ENCODE measurements at places on chromosomes 5 and 9.

- DNase-seq, result no peak
Observed at GRCh38 chr5:180806351-180807011, 3.9 kb upstream of the MGAT1 start.

- no peak for DNase-seq
Observed at GRCh38 chr9:115671963-115672305, 481.7 kb upstream of the PAPPA start.

DNA sequence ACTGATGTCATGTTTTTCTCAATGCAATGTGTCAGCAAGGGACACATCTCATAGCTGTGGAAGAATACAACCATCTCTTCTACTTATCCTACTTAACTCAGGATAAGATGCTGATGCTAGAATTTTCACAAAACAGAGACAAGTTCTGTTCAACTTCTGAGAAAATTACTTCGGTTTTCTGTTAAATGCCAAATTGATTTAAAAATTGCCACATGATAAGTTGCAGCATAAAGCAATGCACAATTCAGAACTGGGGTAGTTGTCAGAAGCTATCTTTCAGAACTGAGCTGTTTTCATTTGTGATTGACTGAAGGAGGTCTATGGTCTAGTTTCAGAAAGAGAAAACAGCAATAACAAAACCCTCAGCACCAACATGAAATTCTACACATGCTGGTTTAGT is 954.8 kb upstream of the C9orf72 start:
- DNase-seq, result no peak

- no peak for DNase-seq
Observed at GRCh38 chr5:76634661-76635060, 11.5 kb upstream of the F2RL2 start.

- no peak for DNase-seq
Observed at GRCh38 chr5:111551161-111551560, 38.8 kb upstream of the STARD4 start.

GRCh38 chr5:126119887-126120442 is 303.2 kb upstream of the GRAMD2B start:
- no peak for DNase-seq

- DNase-seq, result no peak
Observed at GRCh38 chr5:138748630-138749081, 4.6 kb upstream of the CTNNA1 start.

GRCh38 chr9:14043483-14043882 is 270.5 kb downstream of the NFIB start:
- no peak for DNase-seq

DNA sequence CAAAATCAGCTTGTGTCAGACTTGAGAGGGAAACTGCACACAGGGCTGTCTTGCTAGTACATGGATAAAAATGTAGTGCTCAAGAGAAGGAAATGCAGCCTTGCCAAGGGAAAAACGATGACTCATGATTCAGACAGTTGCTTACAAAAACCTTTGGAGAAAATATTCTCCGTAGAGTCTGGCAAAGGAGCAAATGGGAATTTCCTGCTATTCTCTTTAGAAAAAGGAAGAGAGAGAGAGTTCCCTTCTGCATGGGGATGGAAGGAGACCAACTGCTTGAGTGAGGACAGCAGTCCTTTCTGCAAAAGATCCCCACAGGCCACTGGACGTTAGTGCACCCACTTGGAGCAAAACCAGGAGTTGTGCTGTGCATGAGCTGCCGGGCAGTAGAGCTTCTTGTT is 7.6 kb downstream of the IFNB1 start:
- no peak for DNase-seq

- no peak for DNase-seq
Observed at GRCh38 chr5:180169248-180170105, 39.5 kb downstream of the RASGEF1C start.

GRCh38 chr9:38343037-38343436 is 49.5 kb upstream of the ALDH1B1 start:
- DNase-seq, result no peak

DNA sequence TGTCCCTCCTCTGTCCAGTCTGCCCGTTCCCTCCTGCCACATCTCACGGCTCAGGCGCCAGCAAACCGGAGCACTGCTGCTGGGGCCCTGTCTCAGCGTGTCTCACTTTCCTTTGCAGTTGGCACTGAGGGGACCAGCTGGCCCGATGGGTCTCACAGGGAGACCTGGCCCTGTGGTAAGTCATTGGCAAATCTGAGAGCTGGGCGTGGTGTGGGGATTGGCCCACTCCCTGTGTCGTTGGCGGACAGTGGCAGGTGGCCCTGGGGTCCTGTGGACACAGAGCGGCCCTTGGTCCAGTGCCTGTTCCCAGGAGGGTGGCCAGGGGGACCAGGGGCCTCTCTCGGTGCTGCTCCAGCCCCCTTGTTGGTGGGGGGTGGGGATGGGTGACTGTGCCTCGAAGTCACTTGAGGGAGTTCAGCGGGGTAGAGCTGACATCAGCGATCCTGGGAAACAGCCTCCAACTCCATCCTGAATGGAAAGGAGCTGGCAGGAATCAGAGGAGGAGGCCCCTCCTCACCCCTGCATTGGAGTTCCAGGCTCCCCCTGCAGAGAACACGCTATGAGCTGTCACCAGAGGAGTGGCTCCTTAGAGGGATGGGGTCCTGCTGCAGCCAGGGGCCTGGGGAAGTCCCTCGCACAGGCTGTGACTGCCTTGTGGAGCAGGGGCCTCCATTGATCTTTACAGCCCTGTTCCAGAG is 111.0 kb downstream of the COL5A1 start:
- no peak for DNase-seq

DNA sequence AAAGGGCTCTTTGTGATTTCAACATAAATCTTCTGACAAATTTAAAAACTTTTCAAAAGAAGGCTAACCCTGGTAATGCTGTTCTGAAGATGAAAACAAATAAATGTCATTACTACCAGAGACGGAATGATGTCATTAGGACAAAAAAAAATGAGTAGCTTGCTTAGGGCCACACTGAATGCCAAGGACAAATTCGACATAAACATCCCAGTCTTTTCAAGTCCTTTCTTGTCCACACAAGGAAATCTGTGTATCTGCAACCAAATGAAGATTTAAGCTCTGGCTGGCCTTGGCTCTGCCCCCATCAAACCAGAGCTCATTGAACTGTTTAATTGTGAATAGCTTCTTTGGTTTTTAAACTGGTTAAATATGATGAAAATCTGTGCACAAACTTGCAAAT is 592.7 kb downstream of the TLE1 start:
- DNase-seq, result no peak

DNA sequence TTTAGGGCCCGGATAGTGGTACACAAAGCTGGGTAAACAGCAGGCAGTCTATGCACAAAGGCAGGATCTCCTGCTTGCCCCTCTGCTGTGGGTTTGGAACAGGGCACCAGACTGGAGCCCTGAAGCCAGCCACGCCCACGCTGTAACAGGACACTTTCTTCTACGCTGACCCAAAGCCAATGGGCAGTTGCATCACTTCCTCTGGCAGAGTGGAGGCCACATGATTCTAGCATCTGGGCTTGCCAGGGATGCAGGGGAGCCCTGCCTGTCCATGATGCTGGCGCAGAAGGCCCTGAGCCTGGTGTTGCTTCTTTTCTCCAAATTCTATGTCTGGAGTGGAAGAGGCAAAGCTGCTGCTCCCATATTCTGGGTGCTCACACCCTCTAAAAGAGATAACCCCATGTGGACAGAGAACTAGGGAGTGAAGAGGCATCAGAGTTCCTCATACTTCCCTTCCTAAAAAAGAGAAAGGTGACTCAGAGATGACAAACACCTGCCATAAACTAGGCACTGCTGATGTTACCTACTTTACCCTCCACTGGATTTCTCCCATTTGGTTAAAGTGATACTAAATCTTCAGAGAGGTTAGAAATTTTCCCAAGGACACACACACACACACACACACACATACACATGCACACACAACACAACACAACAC is 260.3 kb upstream of the KLF4 start:
- DNase-seq, result no peak

DNA sequence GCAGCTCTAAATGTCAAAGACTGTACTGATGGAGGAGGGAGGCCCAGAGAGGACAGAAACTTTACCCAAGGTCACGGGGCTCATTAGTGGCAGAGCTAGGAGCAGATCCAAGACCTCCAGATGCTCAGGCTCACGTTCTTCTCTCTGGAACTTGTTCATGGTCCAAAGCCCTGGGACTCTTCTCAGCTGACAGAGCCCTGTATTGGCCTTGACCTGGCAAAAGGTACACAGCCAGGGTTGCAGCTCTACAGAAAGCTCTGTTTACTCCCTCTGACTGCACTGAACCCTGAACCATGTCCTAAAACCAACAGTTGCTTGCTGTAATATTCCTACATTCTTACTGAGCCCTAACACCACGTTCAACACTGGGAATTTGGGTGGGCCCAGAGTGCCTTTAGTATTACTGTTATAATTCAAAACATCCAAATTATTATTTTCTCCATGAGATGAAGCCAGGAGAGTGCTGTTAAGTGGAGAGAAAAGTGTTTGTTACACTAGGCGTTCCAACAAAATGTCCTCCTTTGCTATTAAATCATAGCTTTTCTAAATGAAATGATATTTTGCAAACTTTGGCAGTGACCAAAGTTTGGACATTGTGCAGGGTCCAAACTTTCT is 602.4 kb upstream of the CLINT1 start:
- no peak for DNase-seq

- no peak for DNase-seq
Observed at GRCh38 chr9:76658510-76659231, 105.6 kb upstream of the PCA3 start.

GRCh38 chr9:123138163-123138562 is 104.7 kb downstream of the GPR21 start:
- no peak for DNase-seq

GRCh38 chr5:1801967-1802295 is 724 bp downstream of the NDUFS6 start:
- DNase-seq, result peak; percentile 28

- no peak for DNase-seq
Observed at GRCh38 chr5:124452412-124452811, 294.0 kb downstream of the ZNF608 start.

GRCh38 chr5:10624679-10625078 is 60.8 kb downstream of the ANKRD33B start:
- DNase-seq, result no peak

DNA sequence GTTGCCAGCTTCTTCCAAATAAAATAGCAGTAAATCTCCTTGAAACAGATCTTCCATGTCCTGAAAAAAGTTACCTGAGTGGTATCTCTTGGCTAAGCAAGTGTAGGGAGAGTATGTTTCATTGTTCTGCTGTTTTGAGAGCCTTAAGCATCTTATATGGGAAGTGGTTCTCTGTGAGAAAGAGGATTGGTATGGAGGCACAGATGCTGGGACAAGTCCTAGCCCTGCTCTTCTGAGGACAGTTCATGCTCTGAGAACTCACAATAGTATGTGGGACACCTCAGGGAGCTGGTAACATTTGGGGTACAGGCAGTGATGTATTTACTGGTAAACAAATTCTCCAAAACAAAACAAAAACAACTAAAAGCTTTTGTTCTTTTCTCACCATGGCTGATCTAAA is 2.0 kb downstream of the PPP3R2 start:
- DNase-seq, result no peak

GRCh38 chr5:112310746-112311145 is 108.3 kb downstream of the EPB41L4A start:
- DNase-seq, result no peak

- DNase-seq, result peak; percentile 45
Observed at GRCh38 chr5:125575891-125576505, 829.6 kb upstream of the ZNF608 start.

Measured in HAP-1 (cell line).